ENCODE measurements at places on chromosomes 13 and 19. TPM values are rescaled to one million over a fixed set of nuclear protein-coding genes. Genes with fewer than 3 reads are reported as not detected.

GRCh38 chr13:83485101-83485500 is 397.2 kb downstream of the SLITRK1 start:
- no peak overlapping the region for H3K27ac ChIP-seq
- no peaks in the 10 kb centered on the region for H3K36me3 ChIP-seq
- H3K4me1 ChIP-seq = no peaks in the 10 kb centered on the region
- no peaks in the 10 kb centered on the region for H3K27me3 ChIP-seq

DNA sequence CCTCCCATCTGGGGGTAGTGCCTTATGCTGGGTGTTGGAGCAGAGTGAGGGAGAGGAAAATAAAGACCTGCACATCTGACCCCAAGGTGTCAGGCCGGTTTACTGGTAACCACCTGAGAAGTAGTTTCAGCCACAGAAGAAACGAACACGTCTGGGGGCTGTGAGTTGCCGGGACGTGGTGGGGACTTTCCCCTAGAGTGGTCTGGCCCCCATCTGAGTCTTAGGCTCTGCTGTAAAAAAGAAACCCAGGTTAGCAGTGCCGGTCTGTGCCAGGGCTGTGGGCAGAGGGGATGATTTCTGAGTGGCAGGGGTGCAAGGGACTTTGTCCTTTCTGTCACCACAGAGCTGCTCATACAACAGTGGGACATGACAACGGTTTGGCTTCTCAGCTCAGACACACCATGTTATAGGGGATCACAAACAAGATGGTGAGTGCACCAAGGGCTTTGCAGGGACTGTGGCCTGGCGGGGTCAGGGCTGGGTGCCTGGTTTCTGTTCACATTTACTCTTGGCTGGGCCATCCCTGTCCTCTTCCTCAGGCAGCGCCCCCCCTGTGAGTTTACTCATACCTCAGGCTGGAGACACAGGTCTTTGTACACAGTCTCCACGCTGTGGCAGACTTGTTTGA is 9.0 kb downstream of the GCDH start:
- peaks cover 4% of the 10 kb centered on the region for H3K36me3 ChIP-seq
- no peak overlapping the region for H3K27ac ChIP-seq
- DNase-seq = no peak
- no peaks in the 10 kb centered on the region for H3K27me3 ChIP-seq

DNA sequence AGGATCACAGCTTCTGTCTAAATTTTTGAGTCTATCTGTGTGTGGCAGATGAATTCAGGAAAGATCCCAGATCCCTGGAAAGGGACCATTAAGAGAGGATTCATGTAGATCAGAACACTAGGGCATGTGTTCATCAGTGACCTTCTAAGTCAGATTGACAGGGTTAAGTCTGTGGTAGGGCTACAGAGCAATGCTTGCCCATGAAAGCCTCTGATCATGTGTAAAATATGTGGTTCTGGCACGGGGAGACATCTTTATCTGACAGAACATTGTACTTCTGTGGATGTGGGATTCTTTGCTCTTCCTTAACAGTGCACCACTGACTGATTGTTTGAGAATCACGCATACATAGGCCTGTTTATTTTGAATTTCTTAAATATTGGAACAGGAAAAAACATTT is 42.9 kb downstream of the ZNF506 start:
- no peak overlapping the region for H3K27ac ChIP-seq
- H3K36me3 ChIP-seq = peaks cover 52% of the 10 kb centered on the region
- DNase-seq = no peak
- H3K4me1 ChIP-seq = peaks cover 41% of the 10 kb centered on the region
- H3K27me3 ChIP-seq = no peaks in the 10 kb centered on the region

GRCh38 chr13:67439365-67439764 is 209.2 kb upstream of the PCDH9 start:
- no peak overlapping the region for H3K4me3 ChIP-seq
- no peaks in the 10 kb centered on the region for H3K4me1 ChIP-seq
- no peak for DNase-seq
- no peak overlapping the region for H3K27ac ChIP-seq

SPTBN4 gene
- total RNA-seq = 0.60 TPM

- no peak overlapping the region for H3K4me3 ChIP-seq
- peaks cover 49% of the 10 kb centered on the region for H3K4me1 ChIP-seq
- H3K27me3 ChIP-seq = no peaks in the 10 kb centered on the region
- H3K36me3 ChIP-seq = peaks cover 34% of the 10 kb centered on the region
- peak; percentile 67 for DNase-seq
These were observed 42.1 kb downstream of the NAA16 start for GRCh38 chr13:41352935-41353840.

MAU2 gene
- 76.9 TPM for total RNA-seq

DNA sequence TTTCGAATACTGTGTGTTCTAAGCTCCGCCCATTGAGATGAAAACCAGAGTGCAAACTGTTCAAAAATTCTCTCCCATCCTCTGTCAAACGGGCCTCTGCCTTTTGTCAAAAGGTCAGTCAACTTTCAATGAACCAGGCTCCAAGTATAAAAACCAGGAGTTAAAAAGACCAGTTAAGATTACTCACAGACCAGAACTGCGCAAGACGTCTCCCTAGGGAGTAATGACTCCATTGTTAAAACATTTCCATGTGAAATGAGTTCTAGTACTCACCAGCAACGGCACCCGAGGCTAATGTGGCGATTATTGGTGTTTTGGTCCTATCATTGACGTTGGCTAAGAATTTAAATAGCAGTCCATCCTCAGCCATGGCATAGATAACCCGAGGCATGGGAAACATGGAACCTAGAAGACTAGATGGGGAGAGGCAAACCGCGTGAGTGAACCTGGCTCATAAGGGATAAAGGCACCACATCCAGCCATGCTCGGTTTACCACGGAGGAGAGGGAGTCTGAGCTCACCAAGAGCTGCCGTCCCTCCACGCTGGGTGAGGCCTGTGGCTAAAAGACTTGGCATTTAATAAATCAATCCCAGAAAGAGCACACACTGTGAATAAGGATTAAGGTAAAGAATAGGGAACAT is 73.3 kb downstream of the SLC7A1 start:
- H3K36me3 ChIP-seq = peaks cover 71% of the 10 kb centered on the region
- H3K27ac ChIP-seq = no peak overlapping the region
- H3K4me1 ChIP-seq = no peaks in the 10 kb centered on the region
- no peak for DNase-seq
- H3K4me3 ChIP-seq = no peak overlapping the region

DNA sequence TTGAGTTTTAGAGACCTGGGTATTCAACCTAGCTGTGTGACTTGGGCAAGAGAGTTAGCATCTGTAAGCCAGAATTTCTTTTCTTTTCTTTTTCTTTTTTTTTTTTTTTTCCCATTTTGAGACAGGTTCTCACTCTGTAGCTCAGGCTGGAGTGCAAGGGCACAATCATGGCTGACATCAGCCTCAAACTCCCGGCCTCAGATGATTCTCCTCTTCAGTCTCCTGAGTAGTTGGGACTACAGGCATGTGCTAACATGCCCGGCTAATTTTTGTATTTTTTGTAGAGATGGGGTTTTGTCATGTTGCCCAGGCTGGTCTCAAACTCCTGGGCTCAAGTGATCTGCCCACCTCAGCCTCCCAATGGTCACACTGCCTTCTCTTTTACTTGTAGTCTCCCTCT is 33.0 kb downstream of the ZMYM2 start:
- peaks cover 13% of the 10 kb centered on the region for H3K4me1 ChIP-seq
- no peak for DNase-seq
- peaks cover 35% of the 10 kb centered on the region for H3K36me3 ChIP-seq
- H3K27ac ChIP-seq = no peak overlapping the region
- H3K4me3 ChIP-seq = no peak overlapping the region
